DMS 273 treated with DMSO at 0.1 percent for 48 hours (cell line): ENCODE measurements at places on chromosomes 1 and 21.

GRCh38 chr1:64856553-64856952, 109.8 kb downstream of the JAK1 start:
- peak; percentile 71 for DNase-seq

- DNase-seq: no peak
Measured at GRCh38 chr1:186228749-186229148, 146.3 kb downstream of the TPR start.

- DNase-seq: no peak
Measured at GRCh38 chr1:153429266-153430165, 13.2 kb downstream of the S100A7A start.

DNA sequence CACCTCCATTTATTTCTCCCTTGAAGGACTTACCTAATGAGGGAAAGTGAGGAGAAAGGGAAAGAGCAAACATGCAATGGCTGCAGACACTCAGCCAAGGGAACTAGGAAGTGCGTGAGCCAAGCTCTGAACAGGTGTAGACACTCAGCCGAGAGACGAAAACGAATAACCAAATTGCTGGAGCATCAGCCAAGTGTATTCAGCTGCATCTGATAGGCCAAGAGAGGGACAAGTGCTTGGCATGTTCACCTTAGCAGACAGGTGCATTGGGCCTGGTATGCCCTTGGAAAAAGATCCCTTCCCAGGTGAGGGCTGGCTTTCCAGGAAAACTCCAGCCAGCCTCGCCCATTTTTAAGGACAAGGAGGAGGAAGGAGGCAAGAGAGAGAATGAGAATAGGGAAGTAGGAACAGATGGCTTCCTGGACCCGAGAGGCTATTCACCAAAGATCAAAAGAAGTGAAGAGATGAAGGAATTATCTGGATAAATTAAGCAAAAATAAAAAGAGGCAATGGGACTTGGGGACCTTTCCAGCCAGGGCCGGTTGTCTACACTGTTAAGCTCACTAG, 184.7 kb downstream of the TOMM20 start:
- no peak for DNase-seq

GRCh38 chr1:109527098-109527811, 12.4 kb upstream of the GPR61 start:
- no peak for DNase-seq

GRCh38 chr1:199612976-199613774, 414.3 kb upstream of the NR5A2 start:
- DNase-seq: no peak

DNA sequence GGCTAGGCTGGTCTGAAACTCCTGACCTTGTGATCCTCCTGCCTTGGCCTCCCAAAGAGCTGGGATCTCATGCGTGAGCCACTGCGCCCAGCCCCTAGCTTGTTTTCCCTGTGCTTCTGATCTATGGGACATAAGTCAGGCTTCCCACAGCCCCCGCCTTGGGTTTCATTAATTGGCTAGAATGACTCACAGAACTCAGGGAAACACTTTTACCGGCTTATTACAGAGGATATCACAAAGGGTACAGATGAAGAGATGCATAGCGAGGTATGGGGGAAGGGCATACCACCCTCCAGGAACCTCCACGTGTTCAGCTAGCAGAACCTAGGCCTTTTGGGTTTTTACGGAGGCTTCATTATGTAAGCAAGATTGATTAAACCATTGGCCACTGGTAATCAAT, 1.5 kb upstream of the MAP1LC3C start:
- no peak for DNase-seq

DNA sequence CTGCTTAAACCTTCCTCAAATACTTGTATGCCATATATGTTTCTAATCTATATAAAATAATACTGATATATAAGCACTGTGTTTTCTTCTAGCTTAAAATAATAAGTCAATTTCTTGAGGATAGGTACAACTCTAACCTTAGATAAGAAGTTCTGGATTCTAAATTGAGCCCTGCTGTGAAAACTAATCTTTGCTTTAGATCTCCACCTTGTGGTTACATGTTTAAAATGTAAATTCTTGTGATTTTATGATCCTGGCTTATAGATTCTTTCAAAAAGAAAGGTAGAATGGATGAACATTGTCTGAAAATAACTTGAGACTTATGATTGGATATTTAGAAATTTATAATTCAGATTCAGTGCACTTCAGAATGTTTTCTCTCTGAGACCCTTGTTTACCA, 38.9 kb upstream of the HMCN1 start:
- DNase-seq: no peak

DNA sequence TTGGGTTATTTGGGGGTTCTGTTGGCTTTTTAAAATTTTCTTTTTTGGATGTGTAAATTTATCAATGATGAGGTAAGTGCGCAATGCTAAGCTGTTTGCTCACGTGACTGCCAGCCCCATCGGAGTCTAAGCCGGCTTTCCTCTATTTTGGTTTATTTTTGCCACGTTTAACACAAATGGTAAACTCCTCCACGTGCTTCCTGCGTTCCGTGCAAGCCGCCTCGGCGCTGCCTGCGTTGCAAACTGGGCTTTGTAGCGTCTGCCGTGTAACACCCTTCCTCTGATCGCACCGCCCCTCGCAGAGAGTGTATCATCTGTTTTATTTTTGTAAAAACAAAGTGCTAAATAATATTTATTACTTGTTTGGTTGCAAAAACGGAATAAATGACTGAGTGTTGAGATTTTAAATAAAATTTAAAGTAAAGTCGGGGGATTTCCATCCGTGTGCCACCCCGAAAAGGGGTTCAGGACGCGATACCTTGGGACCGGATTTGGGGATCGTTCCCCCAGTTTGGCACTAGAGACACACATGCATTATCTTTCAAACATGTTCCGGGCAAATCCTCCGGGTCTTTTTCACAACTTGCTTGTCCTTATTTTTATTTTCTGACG, 3.1 kb downstream of the OLIG2 start:
- no peak for DNase-seq

DNA sequence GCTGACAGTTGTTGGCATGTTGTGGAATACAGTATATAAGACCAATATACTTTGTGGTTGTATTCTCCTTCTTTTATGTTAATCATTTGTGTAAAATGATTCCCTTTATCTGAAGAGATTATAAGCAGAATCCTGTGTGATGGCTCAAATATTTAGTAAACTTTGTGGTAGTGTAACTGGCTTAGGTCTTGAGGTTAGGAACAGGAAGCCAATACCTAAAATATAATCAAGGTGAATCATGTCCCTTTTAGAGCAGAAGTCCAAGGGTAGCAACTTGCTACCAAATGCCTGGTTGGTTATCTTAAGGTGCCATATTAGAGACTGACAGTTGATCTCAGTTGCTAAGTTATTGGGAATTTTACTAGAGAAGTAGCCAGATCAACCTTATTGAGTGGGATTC, 398.5 kb upstream of the ADAMTS5 start:
- DNase-seq: no peak

GRCh38 chr1:50023292-50024159, at the start of gene AGBL4:
AGBL4 (minus strand) TSS chr1:50023954.
- peak; percentile 18 for DNase-seq

DNA sequence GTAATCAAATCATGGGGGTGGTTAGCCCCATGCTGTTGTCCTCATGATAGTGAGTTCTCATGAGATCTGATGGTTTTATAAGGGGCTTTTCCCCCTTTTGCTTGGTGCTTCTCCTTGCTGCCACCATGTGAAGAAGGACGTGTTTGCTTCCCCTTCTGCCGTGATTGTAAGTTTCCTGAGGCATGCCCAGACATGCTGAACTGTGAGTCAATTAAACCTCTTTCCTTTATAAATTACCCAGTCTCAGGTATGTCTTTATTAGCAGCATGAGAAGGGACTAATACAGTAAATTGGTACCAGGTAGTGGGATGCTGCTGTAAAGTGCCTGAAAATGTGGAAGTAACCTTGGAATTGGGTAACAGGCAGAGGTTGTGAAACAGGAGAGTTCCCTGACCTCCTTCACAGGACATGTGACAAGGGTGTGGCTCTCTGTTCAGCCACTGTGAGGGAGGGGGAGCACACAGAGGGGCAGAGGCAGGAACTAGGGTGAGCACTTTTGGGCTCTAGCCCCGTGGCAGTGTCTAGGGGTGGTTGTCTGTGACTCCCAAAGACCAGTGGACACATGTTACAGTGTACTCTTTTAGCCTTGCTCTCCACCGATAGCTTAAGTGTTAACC, 105.3 kb downstream of the BACH1 start:
- no peak for DNase-seq

GRCh38 chr1:80023358-80023757, 1016.8 kb upstream of the ADGRL4 start:
- DNase-seq: no peak
